NCI-H187 (cell line): ENCODE measurements at places on chromosomes 2 and 18.

- no peak for DNase-seq
These were observed 156.8 kb downstream of the VAPA start for GRCh38 chr18:10070561-10071000.

GRCh38 chr2:112579241-112579640 is 5.2 kb upstream of the CHCHD5 start:
- DNase-seq = no peak

GRCh38 chr18:8967573-8967972 is 134.9 kb upstream of the NDUFV2 start:
- DNase-seq = no peak

GRCh38 chr2:206217166-206217565 is 57.3 kb upstream of the ZDBF2 start:
- no peak for DNase-seq

DNA sequence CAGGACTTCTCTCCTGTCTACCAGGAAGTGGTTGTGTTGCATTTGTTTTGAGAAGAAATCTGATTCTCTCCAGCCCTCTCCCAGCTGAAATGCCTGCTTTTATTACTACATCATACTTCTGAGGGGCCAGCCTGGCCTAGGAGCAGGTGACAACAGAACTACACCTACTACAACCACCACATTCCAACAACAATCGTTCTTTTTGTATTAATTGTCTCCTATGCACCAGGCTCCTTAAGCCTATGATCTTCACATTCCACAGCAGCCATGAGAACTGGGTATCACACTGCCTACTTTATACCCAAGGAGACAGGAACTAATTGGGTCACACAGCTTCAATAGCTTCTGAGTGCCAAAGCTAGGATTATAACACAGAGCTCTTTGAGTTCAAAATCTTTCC is 167.7 kb downstream of the TDRD15 start:
- no peak for DNase-seq

DNA sequence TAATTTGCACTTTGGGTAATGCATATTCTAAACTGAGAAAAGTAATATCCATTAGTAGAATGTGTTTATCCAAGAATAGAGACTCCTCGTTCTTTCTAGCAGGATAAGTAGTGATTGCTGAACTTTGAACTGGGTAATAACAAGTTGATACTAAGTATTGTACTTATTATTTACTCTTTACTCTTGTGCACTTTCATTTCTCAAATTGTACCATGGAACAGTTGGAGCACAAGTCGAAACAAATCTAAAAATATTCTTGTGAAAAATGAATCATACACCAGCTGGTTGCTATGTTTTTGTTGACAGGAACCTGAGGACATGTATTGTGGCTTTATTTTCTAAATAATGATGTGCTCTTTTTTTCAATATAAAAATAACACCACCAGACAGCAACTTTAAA is 111.9 kb downstream of the RGPD3 start:
- DNase-seq = no peak

- DNase-seq = no peak
These were observed 100.6 kb downstream of the CDK15 start for GRCh38 chr2:201906777-201907562.

GRCh38 chr2:72917877-72918553 is 696 bp downstream of the EMX1 start:
- DNase-seq = no peak

DNA sequence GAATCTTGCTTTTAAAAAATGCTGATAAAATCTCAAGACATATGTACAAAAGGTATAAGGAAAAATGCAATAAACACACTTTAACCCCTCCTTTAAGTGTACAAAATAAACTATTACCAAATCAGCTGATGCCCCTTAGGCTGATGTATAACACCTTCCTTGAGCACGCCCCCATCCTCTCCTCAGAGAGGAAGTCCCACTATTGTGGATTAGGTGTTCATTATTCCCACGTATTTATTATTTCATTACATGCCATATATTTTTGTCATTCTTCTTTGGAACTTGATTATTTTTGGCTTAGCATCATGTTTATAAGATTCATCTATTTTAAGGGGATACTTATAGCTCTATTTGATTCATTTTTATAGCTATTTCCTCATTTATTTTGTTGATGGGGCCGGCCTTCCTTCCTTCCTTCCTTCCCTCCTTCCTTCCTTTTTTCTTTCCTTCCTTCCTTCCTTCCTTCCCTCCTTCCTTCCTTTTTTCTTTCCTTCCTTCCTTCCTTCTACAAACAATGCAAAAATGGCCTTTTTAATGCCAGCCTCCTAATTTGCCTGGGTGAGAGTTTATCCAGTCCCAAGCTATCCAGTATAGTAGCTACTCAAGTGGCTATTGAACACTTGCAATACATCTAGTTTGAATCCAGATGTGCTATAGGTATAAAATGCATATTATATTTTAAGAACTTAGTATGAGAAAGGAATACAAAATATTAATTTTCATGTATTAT is 4.0 kb downstream of the SERPINB13 start:
- no peak for DNase-seq

DNA sequence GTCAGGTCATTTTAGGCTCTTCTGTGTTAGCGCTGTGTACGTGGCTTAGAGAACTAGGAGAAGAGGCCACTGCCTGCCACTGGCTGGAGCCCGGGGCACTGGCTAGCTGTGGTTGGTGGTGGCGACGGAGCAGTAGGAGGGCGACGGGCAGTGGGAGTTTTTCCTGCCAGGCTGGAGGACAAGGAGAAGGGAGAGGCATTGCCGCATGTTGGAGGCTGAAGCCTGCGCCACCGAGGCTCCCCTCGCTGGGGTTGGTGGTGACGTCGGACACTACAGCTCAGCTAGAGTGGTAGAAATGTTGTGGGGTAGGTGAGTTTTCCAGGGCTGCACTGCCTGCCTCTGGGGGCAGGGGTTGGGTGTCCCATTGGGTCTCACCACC is 41.7 kb upstream of the IMP4 start:
- DNase-seq = no peak

DNA sequence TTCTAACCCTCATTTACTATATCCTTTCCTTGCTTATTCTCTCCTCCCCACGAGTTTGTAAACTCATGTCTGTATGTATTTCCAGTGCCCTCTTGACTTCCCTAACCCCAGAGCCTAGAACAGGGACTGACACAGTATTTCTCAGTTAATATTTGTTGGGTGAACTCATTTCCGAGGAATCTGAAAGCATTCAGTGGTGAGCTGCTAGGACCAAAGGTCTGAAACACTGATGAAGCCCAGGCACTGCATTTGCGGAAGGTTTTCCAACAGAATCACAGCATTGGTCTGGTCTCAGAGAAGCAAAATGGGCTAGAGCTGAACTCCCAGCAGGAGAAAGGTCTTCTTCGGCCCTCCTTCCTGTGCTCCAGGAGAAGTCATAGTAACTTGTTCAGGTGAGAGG is 56.8 kb downstream of the SOX11 start:
- DNase-seq = no peak

DNA sequence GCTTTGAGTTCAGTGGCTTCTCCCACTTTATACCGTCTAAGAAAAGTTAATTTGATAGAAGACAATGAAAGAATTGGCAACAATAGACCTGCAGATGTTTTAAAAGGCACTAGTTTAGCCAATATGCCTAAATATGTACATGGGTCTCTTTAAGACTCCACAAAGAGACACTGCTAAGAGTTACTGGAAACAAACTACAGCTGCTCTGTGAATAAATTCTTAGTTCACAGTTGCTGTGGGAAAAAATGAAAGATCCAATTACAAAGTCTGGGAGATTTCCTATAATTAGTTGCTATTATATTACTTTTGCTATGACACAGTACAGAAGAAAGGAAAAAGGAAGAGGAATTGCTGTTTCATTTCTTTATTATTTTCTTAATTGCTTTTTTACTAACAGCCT is 34.3 kb downstream of the SCN9A start:
- no peak for DNase-seq

DNA sequence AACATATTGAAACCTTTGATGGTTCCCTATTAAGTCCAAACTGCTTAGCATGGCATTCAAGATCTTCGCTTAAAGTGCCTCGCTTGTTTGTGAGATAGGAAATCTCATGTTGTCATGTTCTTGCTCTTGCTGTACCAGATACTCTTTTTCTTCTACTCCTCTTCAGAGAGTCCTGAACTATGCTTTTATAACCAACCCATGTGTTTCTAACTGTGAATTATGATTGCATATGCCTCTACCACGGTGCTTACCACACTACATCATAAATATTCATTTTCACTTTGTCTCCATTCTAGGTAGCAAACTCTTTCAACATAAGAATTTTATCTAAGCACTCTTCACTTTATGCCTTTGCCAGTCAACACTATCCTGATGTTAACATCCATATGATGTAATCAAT is 23.6 kb downstream of the STAT4 start:
- no peak for DNase-seq

- no peak for DNase-seq
These were observed 39.0 kb upstream of the SIX3 start for GRCh38 chr2:44902217-44903137.

DNA sequence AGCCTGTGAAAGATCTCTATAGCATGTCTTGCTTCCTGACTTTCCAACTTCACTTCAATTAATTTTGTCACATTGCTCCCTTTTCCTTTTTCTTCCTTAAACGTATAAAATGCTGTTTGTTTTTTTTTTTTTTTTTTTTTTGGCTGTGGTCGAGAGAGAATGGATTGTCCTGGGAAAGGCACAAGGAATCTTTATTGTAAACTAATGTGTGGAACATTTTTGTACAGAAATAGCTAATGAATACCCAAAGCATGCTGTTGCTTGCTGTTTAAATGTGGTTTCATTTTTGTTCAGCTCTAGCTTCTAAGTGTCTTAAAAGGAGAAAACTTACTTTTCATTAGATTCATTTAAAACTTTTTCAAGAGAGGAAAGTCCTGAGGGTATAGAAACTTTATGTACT is 105.5 kb downstream of the GPD2 start:
- no peak for DNase-seq

GRCh38 chr2:149585166-149585885 is 2.2 kb downstream of the MMADHC start:
- no peak for DNase-seq

- DNase-seq = peak; percentile 64
These were observed 132.1 kb upstream of the STON1 start for GRCh38 chr2:48397846-48398245.

DNA sequence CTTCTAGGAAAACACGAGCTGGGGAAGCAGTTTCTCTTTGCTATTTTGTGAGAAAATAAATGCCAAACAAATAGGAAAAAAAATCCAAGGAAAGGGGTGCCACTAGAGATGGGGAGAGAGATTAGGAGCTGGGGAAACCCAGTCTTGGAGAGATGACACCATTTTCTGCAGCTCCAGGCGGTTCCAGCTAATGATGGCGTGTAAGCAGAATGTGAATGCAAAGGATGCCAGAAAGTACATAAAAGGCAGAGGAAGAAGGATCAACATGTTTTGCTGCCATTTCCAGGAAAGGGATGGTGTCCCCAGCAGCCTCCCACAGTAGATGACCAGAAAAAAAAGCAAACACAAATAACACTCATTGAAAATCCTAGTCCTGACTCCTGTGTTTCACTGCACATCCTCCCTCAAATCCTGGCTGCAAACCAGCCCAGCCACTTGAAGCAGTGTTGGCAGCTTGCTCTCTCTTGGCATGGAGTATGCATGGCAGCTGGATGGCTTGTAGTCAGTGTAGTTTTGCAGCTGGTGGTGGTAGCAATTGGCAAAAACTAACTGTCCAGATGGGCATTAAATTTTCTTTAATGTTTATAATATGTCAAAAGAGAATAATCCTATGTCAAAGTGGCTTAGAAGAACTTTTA is 93.6 kb downstream of the FTCDNL1 start:
- DNase-seq = no peak

DNA sequence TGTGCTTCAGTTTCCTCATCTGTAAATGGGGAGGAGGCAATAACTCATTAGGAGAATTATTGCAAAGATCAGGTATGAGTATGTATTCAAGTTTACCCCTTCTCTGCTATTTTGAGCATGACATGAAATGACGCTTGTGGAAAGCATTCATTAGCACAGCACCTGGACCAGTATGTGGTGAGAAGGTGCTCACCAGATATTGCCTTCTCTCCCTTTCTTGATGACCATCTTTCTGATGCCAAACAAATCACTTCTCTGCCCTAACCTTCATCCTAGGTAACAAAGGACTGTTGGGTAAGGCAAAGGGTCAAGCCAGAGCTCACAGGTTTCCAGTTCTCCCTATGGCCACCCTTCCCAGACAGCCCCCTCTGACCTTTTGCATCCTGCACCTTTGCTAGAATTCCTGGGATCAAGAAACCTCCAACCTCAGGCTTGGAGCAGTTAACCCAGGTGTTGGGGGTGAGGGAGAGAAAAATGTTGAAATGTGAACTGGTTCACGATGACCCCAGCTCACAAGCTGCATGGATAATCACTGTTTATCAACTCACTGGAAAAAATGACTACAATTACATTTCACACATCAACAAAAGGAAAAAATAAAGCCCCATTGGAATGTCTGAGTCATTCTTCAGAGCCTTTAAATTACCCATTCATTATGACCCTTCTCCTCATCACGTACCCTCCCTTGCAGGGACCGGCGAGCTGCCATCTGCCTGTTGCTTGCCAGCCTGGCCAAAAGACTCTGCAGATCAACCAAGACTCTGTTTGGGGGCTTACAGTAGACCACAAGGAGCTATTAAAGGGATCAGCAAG is 41.6 kb downstream of the LBH start:
- DNase-seq = no peak

- DNase-seq = no peak
These were observed 4.8 kb downstream of the REEP1 start for GRCh38 chr2:86332654-86333053.

GRCh38 chr2:149487189-149487588 is 100.4 kb downstream of the MMADHC start:
- DNase-seq = no peak

DNA sequence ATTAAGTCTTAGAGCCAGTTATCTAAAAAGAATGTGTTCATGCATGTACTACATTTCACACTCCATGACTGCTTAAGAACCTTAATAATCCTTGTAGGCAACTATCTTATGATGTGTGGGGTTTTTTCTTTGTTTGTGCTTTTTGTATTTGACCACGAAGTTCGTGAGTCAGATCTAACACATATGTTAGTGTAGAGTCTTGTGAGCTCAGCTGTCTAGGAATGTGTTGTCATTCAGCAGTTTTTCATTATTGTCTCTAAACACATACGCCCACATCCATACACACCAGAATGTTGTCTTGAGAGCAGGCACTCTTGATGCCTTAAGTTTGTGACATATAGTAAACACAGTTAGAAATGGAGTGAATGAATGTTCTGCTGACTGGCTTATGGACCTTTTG is 38.4 kb downstream of the CAB39 start:
- no peak for DNase-seq

- no peak for DNase-seq
These were observed 201.1 kb downstream of the AGAP1 start for GRCh38 chr2:235694721-235695601.

DNA sequence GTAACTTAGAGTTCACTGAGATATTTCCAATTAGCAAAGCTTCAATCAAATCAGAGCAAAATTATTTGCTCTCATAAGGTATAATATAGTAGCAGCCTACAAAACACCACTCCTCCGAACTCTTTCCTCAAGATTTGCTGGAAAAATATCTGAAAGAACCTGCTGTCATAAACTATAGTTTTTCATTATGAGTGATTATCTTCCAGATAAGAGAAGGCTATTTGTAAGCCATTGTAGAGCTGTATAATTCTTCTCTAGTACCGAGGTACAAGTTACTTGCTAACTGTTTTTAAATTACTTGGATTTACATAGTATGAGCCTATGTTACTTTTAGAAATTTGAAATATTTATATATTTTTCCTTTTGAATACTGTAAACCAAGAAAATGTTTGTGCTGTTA is 2.1 kb downstream of the NDC80 start:
- DNase-seq = no peak

GRCh38 chr2:176745543-176746200 is 466.9 kb upstream of the HNRNPA3 start:
- no peak for DNase-seq

GRCh38 chr2:185785851-185786473 is 47.4 kb downstream of the FSIP2 start:
- DNase-seq = no peak
